ENCODE measurements at places on chromosomes 7 and 10.

DNA sequence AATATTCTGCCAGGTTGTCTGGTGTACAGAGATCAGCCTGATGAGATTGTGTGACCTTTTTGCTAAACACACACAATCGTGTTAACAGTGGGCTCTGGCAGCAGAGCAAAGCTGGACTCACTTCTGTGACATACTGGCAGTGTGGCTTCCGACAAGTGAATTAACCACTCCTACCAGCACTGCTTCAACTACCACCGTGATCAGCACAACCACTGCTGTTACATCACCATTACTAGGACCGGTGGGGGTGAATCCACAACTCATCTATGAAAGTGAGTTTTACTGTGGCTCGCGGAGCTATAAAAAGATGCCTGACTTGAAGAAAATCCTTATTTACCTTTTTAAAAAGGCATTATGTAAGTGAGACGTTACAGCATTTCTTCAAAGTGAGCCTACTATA is 135.6 kb downstream of the WDR37 start:
- DNase-seq: no peak

DNA sequence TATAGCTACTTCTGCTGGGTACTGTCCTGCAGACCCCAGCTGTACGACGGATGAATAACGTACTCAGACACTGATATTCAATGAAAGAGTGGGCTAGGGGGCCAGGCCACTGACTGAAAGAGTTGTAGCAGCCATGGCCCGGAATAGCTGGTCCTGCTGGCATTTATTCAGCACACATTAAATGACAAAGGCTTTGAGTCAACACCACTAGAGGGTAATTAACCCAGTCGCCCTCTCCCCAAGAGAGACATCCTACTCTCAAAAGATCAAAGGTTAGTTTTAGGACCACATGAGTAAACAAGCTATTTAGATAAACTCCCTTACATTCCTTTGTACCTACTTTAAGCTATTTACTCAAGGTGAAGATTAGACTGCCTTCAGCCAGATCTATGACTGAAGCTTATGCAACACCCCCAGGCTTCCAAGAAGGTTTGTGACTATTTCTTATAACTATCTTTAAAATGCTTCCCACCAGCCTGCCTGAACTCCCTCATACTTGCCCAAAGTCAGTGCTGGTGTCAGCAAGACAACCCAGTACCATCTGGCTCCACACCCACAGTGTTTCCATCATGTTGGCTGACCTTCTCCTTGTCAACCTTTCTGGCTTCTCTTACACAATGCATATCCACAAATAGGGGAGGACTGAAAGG is 629.1 kb downstream of the SORCS1 start:
- DNase-seq: no peak

- no peak for DNase-seq
Measured at GRCh38 chr7:74466196-74466813, 12.6 kb downstream of the GTF2IRD1 start.

DNA sequence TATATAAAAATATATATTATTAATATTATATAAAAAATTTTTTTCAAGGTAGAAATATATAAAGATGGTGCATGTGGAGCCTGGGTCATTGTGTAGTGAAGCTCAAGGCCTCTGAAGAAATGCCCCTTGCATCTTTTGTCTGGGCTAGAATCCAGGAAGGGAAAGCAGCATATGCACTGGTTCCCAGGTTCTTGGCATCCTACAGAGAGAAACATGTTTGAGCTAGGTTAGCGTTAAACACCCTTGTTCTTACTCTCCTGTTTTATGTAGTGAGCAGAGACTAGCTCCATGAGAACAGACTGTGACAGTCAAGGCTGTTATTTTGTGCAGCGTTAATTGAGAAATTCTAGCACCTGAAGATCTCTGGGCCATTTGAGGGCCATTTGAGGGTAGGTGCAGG is 116.1 kb downstream of the POM121L12 start:
- no peak for DNase-seq

- peak; percentile 85 for DNase-seq
Measured at GRCh38 chr7:464454-465401, 54.9 kb downstream of the PDGFA start.

DNA sequence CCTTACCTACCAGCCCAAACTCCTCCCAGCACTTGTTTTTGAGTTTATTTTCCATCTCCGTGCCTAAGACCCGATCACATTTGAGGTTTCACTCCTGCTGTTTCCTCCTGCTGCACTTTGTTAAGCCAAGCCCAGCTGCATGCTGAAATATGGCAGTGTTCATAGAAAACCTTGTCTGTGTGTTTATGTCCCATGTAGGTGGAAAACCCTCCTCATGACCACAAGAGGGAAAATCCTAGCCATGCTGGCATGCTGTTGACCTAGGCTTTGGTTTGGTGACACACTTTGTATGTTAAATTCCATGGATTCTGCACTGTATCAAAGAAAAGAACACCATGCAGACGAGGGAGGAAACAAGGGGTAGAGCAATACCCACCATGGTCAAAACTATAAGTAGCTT is 154.4 kb downstream of the CUBN start:
- no peak for DNase-seq

- no peak for DNase-seq
Measured at GRCh38 chr10:114920459-114920858, 17.5 kb upstream of the TRUB1 start.

DNA sequence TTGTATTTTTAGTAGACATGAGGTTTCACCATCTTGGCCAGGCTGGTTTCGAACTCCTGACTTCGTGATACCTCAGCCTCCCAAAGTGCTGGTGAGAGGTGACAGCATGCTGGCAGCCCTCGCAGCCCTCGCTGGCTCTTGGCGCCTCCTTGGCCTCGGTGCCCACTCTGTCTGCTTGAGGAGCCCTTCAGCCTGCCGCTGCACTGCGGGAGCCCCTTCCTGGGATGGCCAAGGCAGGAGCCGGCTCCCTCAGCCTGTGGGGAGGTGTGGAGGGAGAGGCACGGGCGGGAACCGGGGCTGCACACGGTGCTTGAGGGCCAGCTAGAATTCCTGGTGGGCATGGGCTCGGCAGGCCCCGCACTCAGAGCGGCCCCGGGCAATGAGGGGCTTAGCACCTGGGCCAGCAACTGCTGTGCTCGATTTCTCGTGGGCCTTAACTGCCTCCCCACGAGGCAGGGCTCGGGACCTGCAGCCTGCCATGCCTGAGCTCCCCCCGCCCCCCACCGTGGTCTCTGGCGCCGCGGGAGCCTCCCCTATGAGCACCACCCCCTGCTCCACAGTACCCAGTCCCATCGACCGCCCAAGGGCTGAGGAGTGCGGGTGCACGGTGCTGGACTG is 96.5 kb upstream of the RHOBTB1 start:
- no peak for DNase-seq

- DNase-seq: no peak
Measured at GRCh38 chr7:651032-651728, 75.3 kb upstream of the DNAAF5 start.

DNA sequence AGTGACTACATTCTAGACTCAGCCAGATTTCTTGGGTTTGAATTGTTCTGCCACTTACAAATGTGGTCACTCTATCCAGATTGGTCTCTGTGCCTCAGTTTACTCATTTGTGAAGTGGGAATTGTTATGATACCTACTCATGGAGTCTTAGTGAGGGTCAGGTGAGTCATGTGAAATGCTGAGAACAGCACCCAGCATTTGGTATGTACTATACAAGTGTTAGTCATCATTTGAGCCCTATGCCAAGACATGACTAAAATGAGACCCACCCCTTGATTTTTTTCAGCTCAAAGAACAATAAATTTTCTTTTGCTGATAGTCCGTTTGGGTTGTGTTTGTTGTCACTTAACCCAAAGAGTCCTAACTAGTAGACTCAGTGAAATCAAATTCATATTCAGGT is 92.8 kb downstream of the CHN2 start:
- DNase-seq: peak; percentile 89

DNA sequence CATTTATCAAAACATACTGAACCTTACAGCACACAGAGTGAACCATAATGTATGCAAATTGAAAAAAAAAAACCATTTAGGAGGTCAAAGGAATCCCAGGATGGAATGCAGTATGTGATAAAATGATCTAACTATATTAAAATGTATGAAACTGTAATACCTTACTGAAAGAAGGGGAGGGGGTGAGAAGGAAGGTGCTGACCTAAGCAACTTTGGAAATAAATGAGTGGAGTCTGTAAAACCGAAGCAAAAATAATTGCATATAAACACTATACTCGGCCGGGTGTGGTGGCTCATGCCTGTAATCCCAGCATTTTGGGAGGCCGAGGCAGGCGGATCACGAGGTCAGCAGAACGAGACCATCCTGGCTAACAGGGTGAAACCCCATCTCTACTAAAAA is 69.4 kb downstream of the XPNPEP1 start:
- no peak for DNase-seq

DNA sequence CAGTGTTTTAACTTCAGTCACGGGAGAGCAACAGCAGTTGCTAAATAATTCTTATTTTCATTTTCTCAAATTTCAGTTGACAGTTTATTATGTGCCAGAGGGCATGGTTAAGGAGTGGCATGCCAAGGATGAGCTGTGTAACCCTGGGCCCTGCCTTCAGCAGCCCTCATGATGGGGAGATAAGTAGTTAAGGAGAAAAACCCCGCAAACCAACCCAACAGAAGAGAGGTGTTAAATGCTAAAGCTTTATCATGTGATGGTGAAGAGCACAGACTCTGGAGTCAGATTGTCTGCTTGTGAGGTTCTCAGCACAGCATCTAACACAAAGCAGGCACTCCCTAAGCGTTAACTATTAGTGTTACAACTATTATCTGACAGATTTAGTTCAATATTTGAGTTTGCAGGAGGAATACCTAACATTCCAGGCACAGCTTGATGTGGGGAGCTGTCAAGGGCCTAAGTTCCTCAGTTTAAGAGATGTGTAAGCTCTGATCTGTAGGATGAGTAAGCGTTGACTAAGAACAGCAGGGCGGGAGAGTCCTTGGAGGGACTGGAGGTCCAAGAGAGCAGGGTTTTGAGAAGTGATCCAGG is 29.6 kb downstream of the STAM start:
- peak; percentile 78 for DNase-seq

GRCh38 chr10:95475827-95476468 is 85.2 kb downstream of the SORBS1 start:
- DNase-seq: no peak

GRCh38 chr7:129635300-129636029 is 23.9 kb downstream of the NRF1 start:
- peak; percentile 84 for DNase-seq

DNA sequence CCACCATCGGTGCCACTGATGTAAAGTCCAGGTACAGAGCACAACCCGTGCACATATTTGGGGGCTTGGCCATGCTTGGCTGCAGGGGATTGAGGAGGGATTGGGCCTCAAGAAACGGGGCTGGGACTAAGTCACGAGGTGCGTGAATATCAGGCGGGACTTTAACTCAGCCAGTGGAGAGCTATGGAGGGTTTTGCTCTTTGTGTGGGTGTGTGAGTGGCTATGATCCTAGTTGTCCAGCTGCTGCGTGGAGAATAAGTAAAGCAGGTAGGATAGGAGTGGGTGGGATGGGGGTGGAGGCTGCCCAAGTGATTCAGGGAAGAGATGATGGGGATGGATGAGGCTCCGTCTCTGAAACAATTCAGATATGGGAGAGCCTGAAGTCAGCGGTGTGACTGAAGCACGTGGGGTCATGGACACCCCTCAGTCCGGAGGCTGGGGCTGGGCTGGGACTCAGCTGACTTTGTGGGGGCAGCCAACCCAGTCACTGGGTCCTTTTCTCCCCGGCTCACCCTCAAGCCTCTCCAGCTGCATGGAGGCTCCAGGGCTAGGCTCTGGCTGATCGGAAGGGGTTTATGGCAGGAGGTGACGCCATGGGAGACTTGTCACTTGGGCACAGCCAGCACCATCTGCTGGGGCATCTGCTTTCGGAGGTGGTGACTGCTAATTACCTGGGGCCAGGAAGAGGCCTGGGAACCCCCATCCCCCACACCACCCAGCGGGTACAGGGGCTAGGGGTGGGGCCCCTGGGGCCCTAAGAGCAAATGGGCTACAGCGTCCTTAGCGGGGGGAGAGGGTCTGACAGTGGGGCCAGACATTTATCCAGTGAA is 1.7 kb upstream of the LFNG start:
- DNase-seq: no peak

GRCh38 chr10:69732826-69733150 is 68.9 kb upstream of the COL13A1 start:
- no peak for DNase-seq

- DNase-seq: no peak
Measured at GRCh38 chr7:70104243-70104642, 506.0 kb downstream of the AUTS2 start.

DNA sequence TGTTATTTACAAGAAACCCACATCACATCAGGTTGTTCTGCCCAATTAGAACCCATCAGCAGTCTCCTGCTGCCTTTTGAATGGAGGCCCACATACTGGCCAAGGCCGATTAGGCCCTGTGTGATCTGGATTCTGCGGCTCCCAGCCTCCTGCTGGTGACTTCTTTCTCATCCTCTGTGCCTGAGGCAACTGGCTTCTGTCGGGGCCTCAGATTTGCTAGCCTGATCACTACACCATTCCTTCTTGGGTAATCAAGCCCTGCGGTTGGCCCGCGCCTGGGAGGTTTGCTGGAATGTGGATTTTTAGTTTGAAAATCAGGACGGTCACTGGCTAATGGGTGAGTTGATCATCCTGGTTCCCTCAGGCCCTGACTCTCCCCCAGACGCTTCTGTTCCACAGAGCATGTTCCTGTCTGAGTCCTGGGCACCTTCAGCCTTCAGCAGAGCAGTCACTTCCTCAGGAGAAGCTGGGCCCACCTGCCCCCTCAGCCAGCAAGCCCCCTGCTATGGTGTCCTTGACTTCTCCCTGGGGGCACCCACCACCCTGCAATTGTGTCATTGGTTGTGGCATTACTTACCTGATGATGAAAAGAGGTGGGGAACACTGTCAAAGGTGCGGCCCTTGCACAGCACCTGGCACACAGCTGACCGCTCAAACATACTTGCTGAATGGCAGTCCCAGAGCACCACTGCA is 207.6 kb downstream of the PHTF2 start:
- no peak for DNase-seq

- DNase-seq: no peak
Measured at GRCh38 chr10:76959111-76959510, 678.5 kb downstream of the KCNMA1 start.

All from fibroblast of pulmonary artery (primary cell).